ENCODE measurements at places on chromosomes 16 and 17.

- no peak for DNase-seq
These were observed 174.9 kb upstream of the WSCD1 start for GRCh38 chr17:5895276-5895675.

- no peak for DNase-seq
These were observed 6.6 kb downstream of the CANT1 start for GRCh38 chr17:79002796-79003593.

DNA sequence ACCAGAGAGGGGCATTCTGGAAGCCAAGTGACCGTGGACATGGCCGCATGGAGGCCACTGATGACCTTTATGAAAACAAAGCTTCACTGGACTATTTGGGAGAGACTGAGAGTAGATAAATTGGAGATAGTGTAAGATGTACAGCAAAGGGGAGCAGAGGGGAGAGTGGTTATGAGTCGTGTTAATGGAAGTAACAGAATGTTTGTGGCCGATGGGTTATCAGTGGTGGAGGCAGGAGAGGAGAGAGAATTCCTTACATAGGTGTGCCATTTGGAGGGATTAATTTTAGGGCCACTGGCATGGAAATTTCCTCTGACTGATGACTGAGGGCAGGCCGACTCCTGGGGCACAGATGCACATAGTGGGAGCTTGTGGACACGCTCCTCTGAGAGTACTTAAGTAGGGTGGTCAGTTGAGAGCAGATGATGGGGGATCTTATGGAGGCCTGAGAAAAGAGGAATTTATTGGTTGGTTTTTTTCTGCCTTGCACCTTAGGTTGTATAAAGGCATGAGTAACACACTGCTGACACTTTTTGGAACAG, 19.2 kb downstream of the PRPSAP2 start:
- DNase-seq, result peak; percentile 65

- no peak for DNase-seq
These were observed 85.0 kb downstream of the PMP22 start for GRCh38 chr17:15180121-15180561.

GRCh38 chr17:48500435-48501426, 30.1 kb downstream of the HOXB1 start:
- DNase-seq, result peak; percentile 72

GRCh38 chr17:35022536-35023063, 40.9 kb downstream of the RFFL start:
- peak; percentile 51 for DNase-seq

- no peak for DNase-seq
These were observed 215.4 kb downstream of the CDH8 start for GRCh38 chr16:61820820-61821219.

GRCh38 chr16:89575247-89576152, at the start of gene CPNE7:
Gene CPNE7 (plus strand): TSS chr16:89575758. CDS start chr16:89575898, 140 bp downstream.
- DNase-seq, result no peak

Data from fibroblast of upper back skin (primary cell).